Activated CD4-positive, alpha-beta T cell treated with anti-CD3 and anti-CD28 coated beads for 36 hours (primary cell): ENCODE measurements at places on chromosomes 13 and 19.

GRCh38 chr19:48835734-48836088 lies 580 bp downstream of the HSD17B14 start:
- DNase-seq, result peak; percentile 98

DNA sequence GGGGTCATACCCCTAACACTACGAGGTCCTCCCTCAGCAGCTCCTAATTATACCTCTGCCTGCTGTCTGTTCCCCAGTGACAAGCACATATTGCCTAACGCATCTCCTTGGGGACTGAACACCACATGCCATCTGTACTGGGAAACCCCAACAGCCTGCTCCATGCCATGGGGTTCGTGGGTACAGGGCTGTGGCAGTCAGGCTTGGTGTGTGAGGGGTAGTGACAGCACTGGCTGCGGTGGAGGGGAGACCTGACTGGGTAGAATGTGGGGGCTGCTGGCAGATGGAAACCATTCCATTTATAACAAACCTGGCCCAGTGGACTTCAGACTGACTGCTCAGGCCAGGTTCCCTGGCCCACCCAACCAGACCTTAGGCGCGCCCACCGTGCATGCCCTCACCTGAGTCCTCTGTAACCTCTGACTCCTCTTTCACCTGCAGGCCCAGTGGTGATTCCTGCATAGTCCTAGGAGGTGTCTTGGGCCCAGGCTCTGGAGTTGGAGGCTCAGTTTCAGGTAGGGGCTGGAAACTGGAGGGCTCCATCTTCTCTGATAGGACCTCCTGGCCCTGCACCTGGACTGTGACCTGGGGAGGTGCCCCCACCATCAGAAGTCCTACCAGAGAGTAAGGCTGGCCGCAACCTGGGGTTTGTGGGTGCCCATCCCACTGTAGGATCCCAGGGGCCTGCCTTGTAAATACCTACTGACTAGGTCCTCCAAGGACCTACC lies 3.0 kb downstream of the MZF1 start:
- DNase-seq, result peak; percentile 4

DNA sequence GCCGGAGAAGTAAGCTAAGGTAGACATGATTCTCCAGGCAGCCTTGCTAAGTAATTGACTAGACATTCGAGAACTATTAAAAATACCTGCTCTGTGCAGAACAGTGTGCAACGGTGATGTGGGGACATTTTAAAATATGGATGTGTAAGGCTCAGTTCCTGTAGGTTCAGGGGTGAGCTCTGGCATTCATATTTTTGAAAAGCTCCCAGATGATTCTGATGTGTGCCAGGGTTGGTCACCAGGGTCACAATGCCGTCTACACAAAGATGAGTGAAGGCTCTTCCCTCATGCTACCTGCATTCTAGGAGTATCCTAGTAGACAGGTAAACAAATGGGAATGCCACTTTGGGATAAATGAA lies 702 bp upstream of the EPSTI1 start:
- peak; percentile 26 for DNase-seq

DNA sequence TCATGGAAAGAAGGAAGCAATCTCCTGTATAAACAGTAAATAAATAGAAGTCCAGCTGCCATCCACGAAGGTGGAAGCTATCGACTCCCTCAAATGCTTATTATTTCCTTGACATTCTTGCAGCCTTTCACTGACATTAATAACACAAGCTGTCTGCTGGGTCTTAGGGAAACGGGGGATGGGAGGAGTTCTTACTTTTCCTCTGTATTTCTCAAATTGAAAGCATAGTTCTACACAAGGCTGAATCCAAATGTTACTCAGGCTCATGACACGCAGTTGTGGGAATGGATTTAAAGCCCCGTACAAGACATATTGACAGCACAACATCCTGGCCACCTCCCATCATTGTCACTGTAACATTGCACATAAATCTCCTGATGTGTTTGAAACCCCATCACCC lies 4.0 kb downstream of the SERPINE3 start:
- no peak for DNase-seq

GRCh38 chr19:29543381-29543780 lies 17.6 kb downstream of the VSTM2B start:
- DNase-seq, result no peak

- no peak for DNase-seq
These were observed 42.5 kb downstream of the SYDE1 start for GRCh38 chr19:15149737-15150136.

DNA sequence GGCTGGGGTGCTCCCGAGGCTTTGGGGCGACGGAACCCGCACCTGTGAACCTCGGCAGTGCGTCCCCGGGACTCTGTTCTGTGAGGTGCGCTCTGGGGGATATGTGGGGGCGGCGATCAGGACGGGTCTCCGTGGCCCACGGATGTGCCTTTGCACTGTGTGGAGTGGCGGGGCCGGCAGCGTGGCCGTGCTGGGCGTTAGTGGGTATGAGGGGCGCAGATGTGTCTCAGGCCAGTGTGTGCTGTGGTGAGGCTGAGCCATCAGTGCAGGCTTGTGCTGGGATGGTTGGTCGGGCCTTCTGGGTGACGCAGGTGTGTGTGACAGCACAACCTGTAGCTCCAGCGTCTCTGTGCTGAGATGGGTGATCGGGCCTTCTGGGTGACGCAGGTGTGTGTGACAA lies 16.9 kb downstream of the ZNF331 start:
- no peak for DNase-seq

GRCh38 chr19:30360376-30361106 lies 11.6 kb upstream of the ZNF536 start:
- DNase-seq, result no peak

DNA sequence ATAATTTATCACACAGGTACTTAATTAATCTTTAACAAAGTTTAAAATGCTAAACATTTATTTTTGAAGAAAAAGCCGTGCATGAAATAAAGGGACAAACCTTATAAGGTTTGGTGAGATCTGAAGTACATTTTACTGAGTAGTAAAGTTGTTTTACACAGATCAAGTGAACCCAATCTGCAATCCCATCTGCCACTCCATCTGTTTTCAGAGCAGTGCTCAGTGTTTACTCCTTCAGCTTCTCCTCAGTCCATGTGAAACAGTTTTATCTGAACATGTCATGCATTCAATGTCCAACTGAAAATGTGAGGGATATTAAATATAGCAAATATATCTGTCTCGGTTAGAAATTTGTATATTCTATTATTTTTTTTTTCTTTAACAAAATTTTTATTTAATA lies 166.8 kb downstream of the MAB21L1 start:
- DNase-seq, result no peak

- no peak for DNase-seq
These were observed 74.4 kb downstream of the TNFRSF19 start for GRCh38 chr13:23644527-23645138.
